DMS79 treated with DMSO at 0.1 percent for 48 hours (cell line): ENCODE measurements at places on chromosomes 7 and 10.

DNA sequence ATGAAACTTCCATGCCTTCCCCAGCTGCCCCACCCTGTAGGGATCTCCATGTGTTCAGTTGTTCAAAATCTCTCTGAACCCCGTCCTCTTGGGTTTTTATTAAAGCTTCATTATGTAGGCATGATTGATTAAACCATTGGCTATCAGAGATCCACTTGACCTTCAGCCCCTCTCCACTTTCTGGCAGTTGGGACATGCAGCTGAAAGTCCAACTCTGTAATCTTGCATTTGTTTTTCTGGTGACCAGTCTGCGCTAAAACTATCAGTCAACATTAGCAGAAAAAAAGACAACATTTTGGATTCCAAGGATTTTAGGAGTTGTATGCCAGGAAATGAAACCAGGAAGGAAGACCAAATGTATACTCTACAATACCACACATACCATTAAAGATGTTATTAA, 1115.1 kb downstream of the XPNPEP1 start:
- DNase-seq = no peak

GRCh38 chr7:26562841-26563240, 271.2 kb downstream of the SNX10 start:
- no peak for DNase-seq

DNA sequence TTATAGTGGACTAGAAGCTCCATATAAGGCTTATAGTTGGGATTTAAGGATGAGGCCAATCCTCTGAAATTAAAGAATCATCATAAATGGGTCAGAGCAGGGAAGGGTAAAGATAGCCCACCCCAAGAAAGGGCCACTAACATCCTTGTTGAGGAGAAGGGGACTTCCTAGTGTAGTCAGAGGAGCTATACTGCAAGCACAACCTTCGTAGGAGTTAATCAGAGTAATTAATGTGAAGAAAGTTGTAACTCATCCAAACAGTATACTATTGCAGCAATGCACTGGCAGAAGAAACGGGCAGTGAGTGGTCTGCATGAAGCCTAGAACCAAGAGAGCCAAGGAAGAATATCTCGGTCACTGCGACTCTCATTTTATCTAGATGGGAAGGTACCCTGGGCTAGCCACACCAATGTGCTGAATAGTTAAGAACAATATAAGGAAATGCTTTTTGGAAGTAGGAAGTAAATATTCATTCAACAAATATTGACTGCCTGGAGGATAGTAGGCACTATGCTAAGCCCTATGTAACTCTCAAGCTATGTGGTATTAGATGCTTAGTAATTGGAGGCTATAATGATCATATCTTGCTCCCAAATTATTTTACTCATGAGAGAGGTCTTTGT, 13.3 kb downstream of the OTUD1 start:
- DNase-seq = no peak

- DNase-seq = no peak
These were observed 22.3 kb downstream of the GRID1 start for GRCh38 chr10:86344281-86344680.

DNA sequence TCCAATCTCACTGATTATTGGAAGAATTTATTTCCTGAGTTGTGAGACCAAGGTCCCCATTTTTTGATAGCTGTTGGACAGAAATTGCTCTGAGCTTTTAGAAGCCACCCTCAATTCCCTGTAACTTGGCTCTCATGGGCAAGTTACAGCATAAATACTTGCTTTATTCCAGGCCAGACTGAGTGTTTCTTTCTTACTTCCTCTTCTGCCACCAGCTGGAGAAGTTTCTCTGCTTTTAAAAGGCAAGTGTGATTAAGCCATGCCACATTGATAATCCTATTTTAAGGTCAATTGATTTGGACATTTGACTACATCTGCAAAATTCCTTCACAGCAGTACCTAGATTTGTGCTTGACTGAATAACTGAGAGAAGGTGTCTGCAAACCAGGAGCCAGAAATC, 14.1 kb upstream of the TAS2R41 start:
- DNase-seq = no peak

DNA sequence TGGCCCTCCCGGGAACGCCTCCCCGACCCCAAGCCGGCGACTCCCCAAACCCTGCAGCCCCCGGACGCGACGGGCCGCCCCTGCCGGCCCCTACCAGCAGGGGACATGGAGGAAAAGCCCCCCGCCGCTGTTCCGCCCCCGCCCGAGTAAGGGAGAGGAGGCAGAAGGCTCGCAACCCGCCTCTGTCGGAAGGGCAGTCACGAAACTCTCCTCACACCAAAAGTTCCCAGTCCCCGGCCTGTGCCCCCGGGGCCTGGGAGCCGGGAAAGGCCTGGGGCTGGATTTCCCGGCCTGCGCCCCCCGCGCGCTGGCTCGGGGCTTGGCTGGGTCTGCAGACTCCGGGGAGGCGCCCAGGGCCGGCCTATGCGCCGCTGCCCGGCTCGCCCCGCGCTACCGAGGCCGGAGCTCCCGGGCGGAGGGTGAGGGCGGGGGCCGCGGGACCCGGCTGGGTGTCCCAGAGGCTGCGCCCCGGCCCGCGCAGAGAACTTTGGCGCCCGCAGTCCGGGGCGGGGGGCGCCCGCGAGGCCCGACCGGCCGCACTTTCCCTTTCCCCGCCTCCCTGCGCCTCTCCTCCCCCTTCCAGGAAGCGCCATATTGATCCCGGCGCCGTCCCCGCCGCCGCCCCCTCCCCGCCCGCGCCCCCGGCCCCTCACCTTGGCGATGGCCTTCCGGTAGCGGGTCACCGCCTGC, 728 bp downstream of the PARD3 start:
- DNase-seq = no peak

GRCh38 chr7:33619264-33619663, 286.1 kb upstream of the BMPER start:
- DNase-seq = no peak

DNA sequence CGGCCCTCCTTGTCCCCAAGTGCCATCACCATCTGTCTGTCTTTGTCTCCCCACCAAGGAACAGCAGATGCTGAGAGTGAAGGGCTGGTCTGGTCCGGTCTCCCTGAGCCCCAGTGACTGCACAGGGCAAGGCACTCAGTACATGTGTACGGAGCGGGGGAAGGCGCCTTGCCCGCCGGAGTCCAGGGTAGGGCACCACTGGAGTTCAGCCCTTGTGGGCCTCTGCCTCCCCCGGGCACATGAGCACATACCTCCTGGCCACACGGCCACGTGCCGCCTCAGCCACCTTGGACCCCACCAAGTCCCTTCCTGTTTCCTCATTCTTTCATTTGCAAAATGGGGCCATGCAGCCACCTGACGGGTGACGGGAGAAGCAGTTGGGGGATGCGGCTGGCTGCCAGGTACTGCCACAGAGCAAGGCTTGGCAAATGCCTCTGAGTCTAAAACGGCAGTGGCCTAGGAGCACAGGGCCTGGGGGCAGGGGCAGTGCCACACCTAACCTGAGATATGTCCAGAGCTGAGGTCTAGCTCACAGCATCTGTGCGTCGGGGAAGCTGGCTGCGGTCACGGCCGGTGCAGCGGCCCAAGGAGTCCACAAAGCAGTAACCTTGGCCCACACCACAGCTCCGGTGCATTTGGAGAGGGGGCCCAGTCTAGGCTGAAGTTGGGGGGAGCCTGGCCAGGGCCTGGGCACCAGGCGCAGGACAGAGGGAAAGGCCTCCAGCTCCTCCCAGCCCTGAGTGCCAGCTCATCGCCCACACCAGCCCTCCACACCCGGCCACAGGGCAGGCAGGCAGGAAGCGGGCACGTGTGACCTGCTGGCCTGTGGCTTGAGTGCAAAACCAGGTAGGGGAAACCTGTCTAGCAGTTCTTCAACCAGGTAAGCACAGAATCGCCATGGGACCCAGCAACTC, 5.2 kb downstream of the ADAP1 start:
- no peak for DNase-seq

DNA sequence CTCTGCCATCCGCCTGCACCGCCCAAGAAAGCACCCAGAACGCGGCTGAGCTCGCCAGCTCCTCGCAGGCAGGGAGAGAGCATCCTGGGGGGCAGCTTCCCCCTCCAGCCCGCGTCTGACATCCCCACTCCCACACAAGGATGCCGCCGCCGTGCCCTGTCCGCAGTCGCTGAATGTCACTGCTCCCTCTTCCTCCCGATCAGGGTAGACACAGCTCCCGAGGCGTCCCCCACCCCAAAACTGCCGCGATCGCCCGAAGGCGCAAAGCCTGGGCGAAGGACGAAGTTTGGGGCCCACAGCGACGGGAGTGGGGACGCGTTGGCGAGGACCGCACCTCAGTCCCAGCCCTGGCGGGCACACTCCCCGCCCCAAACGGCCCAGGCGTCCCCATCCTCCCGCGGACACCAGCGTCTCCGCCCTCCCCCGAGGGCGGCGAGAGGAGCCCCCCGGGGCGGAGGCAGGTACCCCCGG, 1.5 kb upstream of the KAT6B start:
- no peak for DNase-seq

GRCh38 chr10:58152673-58153263, 114.9 kb downstream of the IPMK start:
- DNase-seq = no peak

- DNase-seq = no peak
These were observed 101.5 kb upstream of the PODXL start for GRCh38 chr7:131657881-131658280.

- DNase-seq = no peak
These were observed 195.6 kb upstream of the CSTF2T start for GRCh38 chr10:51894771-51895578.

GRCh38 chr10:47165168-47165710, 134.8 kb upstream of the GDF10 start:
- DNase-seq = no peak

DNA sequence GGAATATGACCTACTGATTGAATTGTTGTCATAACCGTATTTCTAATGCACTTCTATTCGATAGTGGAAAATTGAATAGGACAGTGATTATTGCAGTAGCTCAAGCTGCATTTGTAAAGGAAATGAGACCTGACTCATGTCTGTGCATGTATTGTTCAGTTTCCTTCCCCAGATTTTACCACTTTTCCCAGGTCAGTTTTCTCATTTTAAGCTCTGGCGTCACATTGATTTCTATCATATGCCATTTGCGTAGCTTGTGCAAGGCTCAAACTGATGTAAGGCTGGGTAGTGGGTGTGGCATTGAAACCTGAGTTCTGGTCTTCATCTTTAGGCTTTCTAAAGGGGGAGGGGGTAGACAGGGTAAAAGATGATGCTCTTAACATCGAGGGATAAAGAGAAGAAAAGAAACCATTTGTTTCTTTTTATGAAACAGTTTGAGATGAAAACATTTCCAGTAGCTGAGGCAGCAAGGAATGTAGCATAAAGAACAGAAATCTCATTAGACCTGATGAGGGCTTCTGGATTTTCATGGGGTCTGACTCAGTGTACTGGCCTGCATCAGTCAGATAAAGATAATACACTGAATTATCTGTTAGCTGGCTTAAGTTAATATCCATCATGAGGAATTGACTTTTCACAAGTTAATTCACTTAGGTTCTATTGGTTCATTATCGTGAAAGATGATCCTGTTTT, 182.3 kb upstream of the CDCA7L start:
- no peak for DNase-seq

DNA sequence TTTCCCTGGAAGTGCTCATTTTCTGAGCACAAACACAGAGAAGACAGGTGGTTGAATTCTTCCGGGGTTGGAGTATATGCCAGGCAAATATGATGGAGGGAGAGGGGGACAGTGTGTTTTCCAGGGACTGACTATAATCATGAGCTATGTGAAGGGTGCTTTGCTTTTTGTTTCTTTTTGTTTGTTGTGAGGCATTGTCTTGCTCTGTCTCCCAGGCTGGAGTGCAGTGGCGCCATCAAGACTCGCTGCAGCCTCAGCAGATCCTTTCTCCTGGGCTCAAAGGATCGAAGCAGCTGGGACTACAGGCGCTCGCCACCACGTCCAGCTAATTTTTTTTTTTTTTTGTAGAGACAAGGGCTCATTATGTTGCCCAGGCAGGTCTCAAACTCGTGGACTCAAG, 47.3 kb upstream of the CPN1 start:
- no peak for DNase-seq

- no peak for DNase-seq
These were observed 132.9 kb downstream of the BAMBI start for GRCh38 chr10:28810057-28810870.

- DNase-seq = no peak
These were observed 312.4 kb upstream of the CACNA2D1 start for GRCh38 chr7:82755705-82756551.

DNA sequence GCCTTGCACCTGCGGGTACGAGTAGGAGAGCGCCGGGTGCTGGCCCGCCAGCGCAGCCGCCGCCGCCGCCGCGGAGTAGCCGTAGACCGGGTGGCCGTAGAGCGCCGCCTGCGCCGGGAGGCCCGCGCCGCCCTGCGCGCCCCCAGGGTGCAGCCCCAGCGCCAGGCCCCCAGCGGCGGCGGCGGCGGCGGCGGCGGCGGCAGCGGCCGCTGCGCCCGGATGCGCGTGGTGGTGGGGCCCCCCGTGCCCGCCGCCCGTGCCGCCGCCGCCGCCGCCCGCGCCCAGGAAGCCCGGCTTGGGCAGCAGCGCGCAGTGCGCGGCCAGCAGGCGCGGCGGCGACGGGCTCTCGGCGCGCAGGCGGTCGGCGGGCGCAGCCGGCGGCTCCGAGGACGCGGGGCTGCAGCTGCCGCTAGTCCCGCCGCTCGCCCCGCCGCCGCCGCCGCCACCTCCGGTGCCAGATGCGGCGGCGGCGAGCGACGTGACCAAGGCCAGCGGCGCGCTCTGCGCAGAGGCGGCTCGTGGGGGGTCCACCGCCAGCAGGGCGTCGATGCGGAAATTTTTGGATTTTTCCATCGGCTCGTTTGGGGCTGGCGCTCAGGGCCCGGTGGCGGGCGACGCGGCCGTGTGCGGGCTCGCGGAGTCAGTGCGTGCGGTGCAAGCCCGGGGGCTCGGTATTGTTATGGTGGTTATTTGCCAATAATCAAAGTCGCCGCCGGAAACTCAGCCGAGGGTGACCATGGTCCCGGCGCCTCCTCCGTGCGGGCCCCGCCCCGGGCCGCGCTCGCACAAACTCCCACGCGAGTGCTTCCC, 480 bp downstream of the MNX1 start:
- DNase-seq = no peak

DNA sequence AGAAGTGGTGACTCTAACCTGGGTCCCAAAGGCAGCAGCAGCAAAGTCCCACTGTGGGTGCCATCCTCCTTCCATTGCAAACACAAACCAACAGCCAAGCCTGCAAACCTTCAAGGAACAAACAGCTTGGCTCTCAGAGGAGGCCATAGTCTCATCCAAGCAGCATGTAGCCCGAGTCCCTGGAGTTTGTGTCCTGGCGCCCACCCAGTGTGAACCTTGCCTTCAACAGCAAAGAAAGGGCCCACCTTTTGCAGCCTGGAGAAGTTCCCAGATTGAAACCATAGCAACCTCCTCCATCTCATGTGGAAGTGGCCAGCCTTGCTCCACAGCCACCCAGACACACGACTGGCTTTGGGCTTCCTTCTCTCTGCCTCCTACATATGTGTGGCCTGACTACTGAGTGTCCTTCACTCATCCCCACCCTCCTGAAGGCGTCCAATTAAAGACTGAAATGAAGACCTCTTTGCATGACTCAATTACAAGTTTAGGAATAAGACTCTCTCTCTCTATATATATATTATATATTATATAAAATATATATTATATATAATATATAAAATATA, 106.1 kb downstream of the C10orf90 start:
- no peak for DNase-seq

DNA sequence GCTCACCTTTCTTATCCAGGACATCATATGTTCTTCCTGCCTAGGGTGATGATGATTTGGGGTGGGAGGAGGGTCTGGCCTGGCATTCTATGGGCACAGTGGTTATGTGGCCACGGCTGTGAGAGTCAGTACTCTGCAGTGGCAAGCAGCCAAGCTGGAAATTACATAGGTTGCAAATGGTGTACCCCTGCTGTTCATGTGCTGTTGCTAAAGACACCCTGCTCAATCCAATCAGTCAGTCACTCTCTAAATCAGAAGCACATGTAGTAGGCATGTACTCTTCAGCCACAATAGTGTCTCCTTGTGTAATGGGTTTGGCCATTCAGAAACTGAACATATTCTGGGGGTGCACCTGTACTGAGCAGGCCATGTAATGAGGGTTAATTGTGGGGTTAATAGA, 449.1 kb upstream of the ANKRD30A start:
- DNase-seq = no peak
